ENCODE measurements at places on chromosomes 7 and 10.

DNA sequence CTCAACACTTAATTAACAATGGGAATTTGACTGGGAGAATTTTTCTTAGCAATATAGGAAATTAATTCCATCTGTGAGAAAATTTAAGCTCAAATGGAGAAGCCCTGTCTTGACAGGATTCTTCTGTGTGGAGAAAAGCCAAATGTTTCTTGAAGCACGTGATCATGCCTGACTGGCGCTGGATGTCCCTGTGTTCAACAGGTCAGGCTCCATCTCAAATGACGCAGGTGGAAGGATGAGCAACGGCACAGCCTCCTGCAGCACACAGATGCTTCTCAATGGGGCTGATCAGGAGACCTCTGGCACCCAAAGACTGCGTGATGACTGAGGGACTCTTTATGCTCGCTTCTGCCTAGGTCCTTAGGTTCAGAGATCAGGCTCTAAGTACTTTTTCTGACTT, 143.8 kb downstream of the RSU1 start:
- no peak for DNase-seq

- no peak for DNase-seq
These were observed 49.8 kb downstream of the PLCE1 start for GRCh38 chr10:94043431-94043990.

DNA sequence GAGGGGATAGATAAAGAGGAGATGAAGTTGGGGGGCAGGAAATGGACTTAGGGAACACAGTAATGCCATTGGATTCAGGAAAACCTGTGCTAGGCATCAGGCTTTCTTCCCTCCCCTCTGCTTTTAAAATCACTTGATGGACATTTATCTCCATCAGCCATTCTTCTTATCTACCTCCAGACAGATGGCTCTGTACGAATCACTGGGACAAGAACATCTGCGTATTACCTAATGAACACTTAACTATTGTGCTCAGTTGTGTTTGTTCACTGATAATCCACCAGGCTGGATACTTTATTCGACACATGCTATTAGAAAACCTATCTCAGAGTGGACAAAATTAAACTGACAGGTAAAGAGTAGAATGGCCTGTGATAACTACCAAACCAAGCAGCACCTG, 40.0 kb downstream of the TNKS2 start:
- no peak for DNase-seq

DNA sequence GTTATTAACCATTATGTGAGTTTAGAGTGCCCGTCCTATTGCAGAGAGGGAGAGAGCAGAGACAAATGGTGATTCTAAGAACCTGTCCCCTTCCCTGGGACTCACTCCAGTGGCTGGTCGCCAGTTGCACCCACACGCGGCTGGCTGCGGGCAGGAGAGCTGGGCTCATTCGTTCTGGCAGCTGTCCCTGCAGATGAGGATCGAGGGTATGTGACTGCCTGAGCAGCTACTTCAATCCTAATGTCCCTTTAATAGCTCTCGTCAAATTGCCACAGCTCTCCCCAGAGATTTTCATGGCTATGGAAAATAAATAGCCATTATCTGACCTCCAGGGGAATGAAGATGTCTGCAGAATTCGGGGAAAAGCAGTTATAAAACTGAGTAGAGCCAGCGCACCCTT, 41.6 kb downstream of the RBM28 start:
- DNase-seq: no peak

DNA sequence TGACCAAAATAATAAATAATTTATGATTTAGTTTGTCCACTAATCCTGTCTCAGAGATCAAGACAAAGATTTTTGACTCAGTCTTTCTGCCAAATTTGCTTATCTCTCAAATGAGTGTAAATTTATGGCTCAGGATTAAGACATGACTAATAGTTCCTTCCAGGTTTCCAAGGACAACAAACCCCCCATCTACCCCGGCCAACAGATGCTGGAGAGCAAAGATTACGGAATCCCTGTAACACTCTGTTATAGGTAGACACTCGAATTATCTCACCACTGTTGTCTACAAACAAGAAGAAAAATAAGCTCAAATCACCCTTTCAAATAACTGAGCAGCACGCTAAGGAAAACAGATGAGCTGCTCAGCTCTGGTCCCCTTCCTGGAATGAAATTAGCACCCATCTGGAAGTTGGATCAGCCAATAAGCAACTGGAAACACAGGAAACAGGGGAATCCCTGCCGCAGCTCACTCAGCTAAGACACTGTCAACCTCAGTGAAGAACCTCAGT, 56.8 kb upstream of the SVIL start:
- no peak for DNase-seq

GRCh38 chr7:112124061-112124766, 82.0 kb downstream of the DOCK4 start:
- DNase-seq: no peak

DNA sequence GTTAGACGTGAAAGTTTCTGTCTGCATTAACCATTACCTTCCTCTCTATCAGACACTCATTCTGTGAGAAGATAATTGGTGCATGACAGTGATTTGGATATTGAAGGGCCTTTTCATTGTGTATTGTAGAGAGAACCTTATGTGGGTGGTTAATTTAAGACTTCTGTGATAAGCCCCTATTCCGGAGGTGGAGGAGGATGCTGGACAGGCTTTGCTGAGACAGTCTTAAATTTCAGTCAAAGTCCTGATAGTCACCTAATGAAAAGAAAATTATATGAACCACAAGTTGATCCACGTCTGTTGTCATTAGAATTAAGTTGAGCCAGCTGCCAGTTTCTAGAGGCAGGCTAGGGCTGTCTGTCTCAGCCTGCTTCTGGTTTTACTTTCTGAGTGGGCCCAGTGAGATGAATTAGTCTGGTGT, 62.9 kb downstream of the CELF2 start:
- no peak for DNase-seq

DNA sequence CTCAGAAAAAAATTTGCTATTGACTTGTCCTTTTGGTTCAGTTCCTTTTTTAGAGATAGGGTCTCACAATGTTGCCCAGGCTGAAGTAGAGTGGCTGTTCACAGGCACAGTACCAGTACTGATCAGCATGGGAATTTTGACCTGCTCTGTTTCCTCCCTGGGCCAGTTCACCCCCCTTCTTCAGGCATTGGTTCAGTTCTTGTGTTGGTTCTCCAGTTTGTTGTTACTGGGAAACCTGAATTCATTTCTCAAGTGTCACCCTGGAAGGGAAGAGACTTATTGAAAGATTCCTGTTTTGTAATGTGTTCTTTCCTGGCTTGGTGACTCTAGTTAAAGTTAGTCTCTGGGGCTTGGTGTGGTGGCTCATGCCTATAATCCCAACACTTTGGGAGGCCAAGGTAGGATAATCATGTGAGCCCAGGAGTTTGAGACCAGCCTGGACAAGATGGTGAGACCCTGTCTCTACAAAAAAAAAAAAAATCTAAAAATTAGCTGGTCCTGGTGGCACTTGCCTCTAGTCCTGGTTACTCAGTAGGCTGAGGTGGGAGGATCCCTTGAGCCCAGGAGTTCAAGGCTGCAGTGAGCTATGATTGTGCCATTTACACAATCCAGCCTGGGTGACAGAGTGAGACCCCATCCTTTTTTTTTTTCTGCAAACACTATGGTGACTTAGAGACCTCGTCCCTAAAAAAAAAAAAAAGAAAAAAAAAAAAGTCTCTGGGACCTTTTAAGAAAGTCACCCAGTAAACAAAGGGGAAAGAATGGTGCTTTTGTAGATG, 52.7 kb downstream of the CNNM2 start:
- no peak for DNase-seq

DNA sequence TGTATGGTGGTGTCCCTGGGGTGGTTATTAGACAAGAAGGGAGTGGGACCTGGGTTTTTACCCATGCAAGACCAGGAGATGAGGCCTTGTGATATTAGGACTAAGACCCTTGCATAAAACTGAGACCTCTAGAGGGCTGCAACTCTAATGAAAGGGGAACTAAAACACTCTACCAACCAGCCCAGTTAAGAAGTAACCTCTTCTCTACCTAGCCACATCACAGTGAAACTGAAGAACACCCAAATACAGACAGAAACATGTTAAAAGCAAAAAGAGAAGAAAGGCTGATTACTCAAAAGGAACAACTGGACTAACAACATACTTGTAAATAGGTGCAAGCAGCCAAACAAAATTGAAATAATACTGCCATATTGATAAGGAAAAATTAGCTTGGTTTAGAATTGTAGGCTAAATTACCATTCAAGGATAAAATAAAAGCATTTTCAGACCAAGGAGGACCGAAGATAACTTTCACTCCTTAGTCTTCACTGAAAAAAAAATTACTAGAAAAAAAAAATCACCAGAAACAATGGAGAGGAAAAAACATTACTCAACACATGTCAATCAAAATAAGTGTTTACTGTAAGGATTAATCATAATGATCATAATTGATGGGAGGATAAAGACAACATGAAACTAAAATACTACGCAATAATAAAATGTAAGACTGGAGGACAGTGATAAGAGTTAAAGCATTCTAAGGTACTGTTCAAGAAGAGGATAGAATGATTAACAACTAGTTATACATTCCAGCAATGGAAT, 27.6 kb downstream of the ERLIN1 start:
- DNase-seq: no peak

DNA sequence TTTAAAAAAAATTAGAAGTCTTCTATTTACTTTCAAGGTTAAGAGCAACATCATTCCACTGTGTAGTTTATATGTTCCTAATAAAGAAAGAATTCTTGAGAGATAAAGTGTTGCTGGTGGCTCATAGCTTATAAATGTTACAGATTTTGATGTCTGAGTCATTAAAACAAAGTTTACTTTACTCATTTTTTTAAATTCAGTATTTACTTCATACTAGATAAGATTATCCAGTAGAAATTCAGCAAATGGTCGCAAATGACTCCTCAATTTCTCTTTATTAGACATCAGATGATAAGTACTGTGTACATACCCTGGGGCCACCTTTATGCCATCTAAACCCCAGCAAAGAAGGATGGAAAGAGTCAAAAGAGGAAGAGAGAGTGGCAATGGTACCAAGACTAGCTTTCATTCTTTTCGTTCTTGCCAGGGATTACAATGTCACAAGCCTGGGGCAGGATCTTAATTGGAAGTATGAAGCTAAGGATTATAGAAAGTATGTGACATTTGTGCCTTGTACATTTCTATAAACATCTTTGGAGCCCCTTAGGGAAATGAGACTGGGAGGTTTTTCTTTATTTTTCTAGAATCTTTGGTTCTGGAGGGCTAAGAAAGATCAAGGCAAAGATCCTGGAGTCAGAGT, 206.1 kb downstream of the CHRM2 start:
- no peak for DNase-seq
